ENCODE measurements at places on chromosomes 6 and 20. TPM values are rescaled to one million over a fixed set of nuclear protein-coding genes. Genes with fewer than 3 reads are reported as not detected.

- DNase-seq, result no peak
These were observed 151.4 kb upstream of the TNFAIP3 start for GRCh38 chr6:137715589-137716045.

GRCh38 chr6:34059136-34059731 lies 86.7 kb downstream of the GRM4 start:
- no peak for DNase-seq

GRCh38 chr6:27112974-27113373 lies 134.5 kb upstream of the PRSS16 start:
- no peak for DNase-seq

GRCh38 chr20:6164421-6165341 lies 41.9 kb upstream of the FERMT1 start:
- DNase-seq, result no peak

- no peak for DNase-seq
These were observed 87.8 kb downstream of the DCDC2 start for GRCh38 chr6:24270011-24270410.

The PROKR2 gene
- not detected for polyA plus RNA-seq

The CGA gene
- polyA plus RNA-seq, result 2.6 TPM
